Astrocyte of the spinal cord (primary cell): ENCODE measurements at places on chromosomes 6 and 20.

- no peak for DNase-seq
Observed at GRCh38 chr6:169339731-169340309, 86.2 kb upstream of the THBS2 start.

DNA sequence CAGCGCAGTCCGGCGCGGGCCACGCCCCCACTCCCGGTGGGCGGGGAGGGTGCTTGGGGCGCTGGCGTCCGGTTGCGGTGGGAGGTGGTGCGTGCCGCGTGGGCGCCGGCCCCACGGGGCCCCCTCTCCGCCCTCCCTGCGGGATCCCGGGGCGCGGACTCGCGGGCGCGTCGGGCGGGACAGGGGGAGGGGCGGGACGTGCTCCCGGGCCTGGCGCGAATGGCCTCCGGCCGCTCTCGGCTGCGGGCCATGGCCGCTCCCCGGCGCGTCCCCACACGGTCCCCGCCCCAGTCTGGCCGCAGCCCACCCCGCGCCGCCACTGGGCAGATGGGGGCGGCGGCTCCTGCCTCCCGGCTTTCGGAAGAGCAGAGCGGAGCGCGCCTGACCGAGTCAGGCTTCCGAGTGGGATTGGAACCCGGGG, 771 bp upstream of the PPP1R3G start:
- no peak for DNase-seq

DNA sequence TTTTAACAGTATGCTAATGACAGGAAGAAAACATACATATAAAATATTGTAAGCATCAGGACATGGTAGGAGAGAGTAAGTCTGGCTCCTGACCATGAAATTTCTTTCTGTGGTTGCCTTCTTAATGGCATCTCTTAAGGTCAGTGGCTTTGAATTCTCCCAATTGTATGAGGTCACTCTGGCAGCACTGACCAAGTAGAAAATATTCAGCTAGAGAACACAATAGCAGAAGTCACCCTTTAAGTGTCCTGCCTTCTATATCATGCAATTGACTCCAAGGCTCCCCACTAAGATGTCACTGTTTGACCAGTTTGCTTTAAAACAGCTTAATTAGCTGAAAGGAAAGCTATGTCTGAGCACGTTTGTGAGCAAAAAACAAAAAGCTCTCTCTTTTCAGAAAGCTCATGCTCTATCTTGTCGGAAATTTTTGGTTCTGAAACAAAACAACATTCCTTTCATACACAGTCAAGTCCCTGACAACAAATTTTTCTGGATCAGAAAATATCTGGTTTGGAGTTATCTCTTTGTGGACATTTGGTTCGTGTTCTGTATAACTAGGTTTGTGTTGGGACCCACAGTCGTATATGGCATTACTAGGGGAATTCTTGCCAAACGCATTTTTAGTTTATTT, 120.9 kb upstream of the IFNGR1 start:
- DNase-seq, result no peak

DNA sequence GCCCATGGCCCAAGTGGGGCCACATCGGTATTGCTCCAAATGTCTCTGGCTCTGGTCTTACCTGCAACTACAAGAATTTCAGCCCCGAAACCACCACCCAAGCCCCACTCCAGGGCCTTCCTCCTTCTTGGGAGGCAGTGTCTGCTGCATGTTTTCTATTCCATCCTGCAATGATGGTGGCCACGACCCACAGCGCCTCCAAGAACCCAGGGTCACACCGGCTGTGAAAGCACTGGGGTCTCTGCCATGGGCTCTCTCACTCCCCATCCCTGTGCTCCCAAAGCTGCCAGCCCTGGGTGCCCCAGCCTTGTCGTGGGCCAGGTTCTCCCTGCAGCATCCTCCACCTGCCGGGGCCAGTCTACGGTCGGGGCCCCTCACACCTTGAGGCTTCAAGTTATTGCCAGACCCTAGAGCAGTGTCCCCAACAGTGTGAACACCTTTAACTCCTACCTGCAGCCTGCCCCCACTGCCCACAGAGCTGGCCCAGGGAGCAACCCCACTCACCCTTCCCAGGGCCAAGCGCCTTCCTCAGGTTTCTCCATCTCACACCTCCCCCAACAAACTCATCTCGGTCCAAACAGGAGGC, 115.4 kb downstream of the JPH2 start:
- DNase-seq, result no peak

- DNase-seq, result no peak
Observed at GRCh38 chr6:138246650-138247440, 28.6 kb upstream of the PBOV1 start.

- DNase-seq, result no peak
Observed at GRCh38 chr6:9468277-9468676, 946.6 kb downstream of the TFAP2A start.

GRCh38 chr6:42260972-42261371, 43.3 kb upstream of the MRPS10 start:
- no peak for DNase-seq

DNA sequence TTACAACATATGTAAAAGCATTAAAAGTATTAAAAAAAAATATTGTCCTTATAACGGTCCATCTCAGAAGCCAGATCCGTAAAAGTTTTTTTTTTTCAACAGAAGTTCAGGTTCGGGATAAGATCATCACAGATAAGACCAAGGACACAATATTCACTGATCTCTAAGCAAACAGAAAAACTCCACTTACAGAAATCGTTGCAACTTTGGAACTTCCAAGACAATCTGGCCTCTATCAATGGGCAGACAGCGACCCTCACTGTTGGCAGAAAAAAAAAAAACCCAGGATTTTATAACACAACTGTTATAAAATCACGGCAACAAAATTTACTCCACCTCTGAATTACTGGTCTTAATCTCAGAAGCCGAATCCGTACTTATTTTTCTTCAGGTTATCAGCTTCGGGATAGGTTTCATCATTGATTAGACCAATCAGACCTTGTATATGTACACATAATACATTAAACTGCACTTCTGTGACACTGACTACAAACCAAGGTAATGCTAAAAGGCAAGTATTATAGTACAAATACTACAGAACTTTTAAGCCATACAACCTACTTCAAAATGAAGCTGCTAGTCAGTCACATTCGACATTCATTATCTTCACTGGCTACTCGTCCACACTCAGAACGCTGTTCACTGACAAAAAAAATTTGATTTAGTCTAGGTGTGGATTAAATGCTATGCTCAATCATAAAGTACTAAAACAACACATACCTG, 34.7 kb upstream of the SYNCRIP start:
- peak; percentile 37 for DNase-seq

GRCh38 chr6:73107016-73107415, 118.3 kb downstream of the KHDC1L start:
- no peak for DNase-seq

GRCh38 chr6:133741375-133741861, 147.5 kb upstream of the TCF21 start:
- DNase-seq, result no peak

GRCh38 chr20:31835977-31836852, 9.2 kb downstream of the FOXS1 start:
- DNase-seq, result peak; percentile 96

GRCh38 chr6:166998256-166999144, 697 bp upstream of the CEP43 start:
- DNase-seq, result no peak

GRCh38 chr20:33411242-33411641, 9.9 kb upstream of the CDK5RAP1 start:
- DNase-seq, result no peak

GRCh38 chr6:106974999-106975737, 639 bp upstream of the CD24 start:
- peak; percentile 41 for DNase-seq

GRCh38 chr6:5132731-5133130, 47.6 kb downstream of the PPP1R3G start:
- DNase-seq, result peak; percentile 82

- peak; percentile 93 for DNase-seq
Observed at GRCh38 chr6:41581381-41581991, 35.3 kb downstream of the FOXP4 start.

DNA sequence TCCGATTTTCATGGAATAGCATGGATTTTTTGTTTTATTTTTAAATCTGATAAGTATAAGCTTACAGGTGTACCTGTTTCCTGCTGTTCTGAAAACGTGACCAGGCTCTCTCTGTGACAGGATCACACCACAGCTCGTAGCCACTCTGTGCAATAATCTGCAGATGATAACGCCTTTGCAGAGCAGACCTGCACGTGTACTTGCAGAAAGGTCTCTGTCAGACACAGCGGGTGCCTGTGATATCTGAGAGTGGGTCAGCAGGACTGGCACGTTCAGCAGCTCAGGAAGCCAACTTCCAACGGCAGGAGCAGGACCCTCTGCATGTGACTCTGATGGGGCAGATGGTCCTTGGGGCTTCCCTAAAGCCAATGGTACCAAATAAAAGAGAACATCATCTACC, 68.6 kb upstream of the HDDC2 start:
- no peak for DNase-seq

- DNase-seq, result peak; percentile 20
Observed at GRCh38 chr6:77326029-77326428, 137.3 kb downstream of the HTR1B start.

DNA sequence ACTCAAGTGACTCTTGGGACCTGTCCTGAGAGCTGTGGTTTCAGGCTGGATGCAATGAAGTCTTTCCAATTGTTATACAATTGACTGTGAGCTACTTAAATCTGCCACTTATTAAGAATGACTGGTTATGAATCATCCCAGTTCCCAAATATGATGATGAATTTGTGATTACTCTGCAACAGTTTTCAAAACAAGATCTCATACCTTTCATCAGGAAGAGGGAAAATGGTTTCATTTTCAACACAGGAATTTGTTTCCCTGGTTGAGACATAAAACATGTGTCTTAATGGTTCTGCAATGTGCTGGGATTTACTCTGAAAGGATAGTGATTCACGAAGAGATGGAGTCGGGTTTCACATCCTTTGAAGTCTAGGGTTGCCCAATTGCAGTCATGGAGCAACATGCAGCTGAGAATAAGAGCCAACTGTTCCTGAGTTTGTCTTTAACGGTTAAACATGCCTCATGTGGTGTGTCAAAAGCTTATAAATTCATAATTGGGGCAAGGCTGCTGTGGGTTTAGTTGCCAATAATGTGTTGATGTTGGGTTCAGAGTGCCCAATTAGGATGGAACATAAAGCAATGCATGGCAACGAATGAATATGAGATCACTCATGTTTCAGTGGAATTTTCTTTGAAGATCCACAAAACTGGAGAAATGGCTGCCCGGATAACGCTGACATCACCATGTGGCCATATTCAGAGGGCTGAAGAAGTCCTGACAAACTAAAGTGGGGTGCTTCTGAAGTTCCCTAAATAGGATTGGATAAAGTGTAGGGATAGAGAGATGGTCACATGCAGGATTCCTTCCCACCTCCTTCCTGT, 41.0 kb downstream of the CYP24A1 start:
- peak; percentile 97 for DNase-seq

GRCh38 chr6:114258376-114258775, 84.4 kb downstream of the HS3ST5 start:
- no peak for DNase-seq

- no peak for DNase-seq
Observed at GRCh38 chr6:168282985-168283685, 36.4 kb downstream of the DACT2 start.

GRCh38 chr6:151096691-151097606, 142.8 kb upstream of the AKAP12 start:
- DNase-seq, result peak; percentile 42

GRCh38 chr6:31356946-31357466, at the start of gene HLA-B:
TSS of gene HLA-B (minus strand) at chr6:31357179. CDS start at chr6:31357158, 21 bp downstream.
- DNase-seq, result peak; percentile 71

GRCh38 chr20:57849121-57849520, 139.3 kb upstream of the PMEPA1 start:
- no peak for DNase-seq

DNA sequence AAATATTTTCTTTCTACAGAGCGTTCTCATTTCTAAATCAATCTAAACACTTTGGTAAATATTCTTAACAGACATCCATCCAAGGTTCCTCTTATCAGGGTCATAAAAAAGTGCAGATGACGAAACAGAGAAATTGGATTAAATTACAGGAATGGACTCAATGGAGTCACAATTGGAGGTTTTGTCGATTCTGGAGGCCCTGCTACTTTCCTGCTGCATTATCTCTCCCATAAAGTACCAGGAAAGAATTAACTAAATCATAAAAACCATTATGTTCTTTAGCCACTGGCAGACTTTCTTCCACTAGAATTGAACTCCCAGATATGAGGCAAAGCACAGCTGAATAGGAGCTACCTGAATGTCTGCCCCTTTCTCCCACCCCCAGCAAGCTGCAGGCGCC, 610.6 kb downstream of the HDGFL1 start:
- no peak for DNase-seq

DNA sequence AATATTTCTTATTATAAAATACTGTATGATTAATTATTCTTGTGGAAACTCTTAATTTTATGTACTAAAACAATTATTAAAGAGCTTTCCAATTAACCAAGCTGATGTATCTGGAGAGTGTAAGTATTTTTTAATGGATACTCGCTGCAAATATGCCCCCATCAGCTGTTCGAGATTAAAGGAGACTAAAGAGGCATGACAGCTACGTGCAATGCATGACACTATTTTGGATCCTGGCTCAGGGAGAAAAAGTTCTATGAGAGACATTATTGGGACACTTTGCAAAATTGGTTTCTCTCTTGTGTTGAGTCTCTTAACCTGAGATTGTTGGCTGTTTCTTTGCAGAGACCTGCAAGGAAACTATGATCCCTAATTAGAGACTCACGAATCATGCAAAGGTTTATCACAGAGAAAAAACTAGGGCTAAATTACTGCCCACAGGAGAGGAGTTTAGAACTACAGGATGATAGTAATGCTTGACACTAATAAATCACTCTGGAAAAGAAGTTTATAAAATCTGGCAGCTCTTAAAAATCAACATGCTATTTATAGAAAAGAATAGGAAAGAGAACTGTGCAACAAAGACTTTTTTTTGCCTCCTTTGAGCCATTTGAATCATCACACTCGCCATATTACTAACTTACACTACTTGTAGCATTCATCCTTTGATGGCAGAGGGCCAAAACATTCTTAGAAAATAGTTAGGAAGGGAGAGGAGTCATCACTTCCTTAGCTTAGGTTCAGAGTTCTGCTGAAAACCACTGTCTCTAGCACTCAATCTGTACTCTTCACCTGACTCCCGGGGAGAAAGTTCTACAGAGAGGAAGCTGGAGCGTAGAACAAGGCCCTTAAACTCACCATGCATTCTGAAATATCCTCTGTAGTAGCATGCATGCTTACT, 25.3 kb downstream of the NRN1 start:
- DNase-seq, result peak; percentile 61

DNA sequence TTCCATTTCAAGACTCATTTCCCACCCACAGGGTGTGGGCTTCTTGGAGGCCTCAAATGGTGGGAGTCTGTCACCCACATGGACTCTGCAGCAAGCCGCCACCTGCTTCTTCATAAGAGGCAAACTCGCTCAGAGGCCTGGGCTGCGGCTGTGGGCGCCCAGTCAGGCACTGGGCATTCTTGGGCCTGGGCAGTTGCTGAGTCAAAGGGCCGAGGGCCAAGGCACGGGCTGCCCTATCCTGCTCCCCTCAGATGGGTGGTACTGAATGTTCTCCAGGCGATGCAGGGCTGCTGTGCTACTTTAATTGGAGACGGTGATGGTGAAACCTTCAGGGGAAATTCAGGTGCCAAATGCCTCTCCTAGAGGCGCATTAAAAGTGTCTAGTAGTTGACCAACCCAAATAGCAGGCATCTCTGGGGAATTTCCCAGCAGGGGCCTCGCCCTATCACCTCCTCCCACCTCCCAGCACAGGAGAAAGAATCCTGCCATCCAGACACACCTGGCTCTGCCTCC, 57.9 kb downstream of the MAFB start:
- DNase-seq, result no peak

- no peak for DNase-seq
Observed at GRCh38 chr6:170227996-170228945, 62.6 kb downstream of the DLL1 start.

GRCh38 chr6:85576476-85576875, 17.2 kb downstream of the SNX14 start:
- no peak for DNase-seq

GRCh38 chr20:53592992-53593465, 610 bp downstream of the ZNF217 start:
- DNase-seq, result peak; percentile 24
